ENCODE measurements at places on chromosomes 1 and 21. TPM values are rescaled to one million over a fixed set of nuclear protein-coding genes. Genes with fewer than 3 reads are reported as not detected.

GRCh38 chr1:6033986-6034749 is 11.5 kb upstream of the KCNAB2 start:
- DNase-seq = no peak

- no peak for DNase-seq
Measured at GRCh38 chr1:32622806-32623681, 27.3 kb downstream of the ZBTB8OS start.

- DNase-seq = no peak
Measured at GRCh38 chr1:218171302-218171893, 113.7 kb upstream of the RRP15 start.

DNA sequence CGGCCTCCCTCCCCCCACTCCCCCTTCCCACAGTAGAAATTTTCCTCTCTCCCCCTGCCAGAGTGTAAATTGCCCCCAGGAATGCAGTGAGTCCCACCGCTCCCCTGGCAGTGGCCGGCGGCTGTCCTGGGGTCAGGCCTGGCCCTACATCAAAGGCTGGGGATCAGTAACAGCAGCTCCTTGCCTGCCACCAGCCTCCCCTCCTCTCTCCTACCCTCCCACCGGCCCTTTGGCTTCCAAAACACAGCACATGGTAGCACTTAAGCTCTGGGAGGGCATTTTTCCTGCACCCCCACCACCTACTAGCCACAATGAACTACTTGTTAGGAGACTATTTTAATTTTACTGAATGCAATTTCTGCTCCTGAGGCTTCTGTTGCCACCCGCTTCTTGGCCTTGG is 9.0 kb upstream of the COL8A2 start:
- DNase-seq = no peak

Gene TNFRSF4
- 4.3 TPM for total RNA-seq

DNA sequence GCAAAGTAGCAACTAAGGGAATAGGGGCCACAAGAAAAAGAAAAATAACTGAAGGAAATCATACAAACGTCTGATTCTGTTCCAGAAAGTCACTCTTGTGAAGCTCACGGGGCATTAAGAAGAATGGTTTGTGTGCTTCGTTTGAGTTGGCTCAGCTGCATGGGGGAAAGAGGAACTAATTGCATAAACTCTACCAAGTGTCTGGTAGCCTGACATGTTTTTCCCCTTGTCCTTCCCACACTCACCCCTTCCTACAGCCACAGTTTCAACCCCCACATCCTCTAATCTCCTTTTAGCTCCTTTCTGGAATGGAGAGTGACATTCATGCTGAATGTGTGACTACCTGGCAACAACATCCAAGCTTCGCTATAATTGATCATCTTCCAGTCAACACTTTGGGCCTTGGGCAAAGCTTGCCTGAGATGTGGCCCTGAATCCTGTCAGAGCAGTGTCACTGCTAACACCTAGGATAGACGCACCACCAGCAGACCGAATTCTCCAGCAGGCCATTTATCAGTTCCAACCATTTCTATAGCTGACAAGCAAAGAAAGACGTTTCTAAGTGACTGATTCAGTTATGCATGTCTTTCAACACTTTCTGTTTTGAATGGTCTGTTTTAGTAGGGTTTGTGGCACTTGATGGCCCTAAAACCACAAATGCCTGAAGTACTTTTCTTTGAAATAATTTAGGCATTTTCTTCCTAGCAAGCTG is 439.6 kb downstream of the TTLL7 start:
- no peak for DNase-seq

DNA sequence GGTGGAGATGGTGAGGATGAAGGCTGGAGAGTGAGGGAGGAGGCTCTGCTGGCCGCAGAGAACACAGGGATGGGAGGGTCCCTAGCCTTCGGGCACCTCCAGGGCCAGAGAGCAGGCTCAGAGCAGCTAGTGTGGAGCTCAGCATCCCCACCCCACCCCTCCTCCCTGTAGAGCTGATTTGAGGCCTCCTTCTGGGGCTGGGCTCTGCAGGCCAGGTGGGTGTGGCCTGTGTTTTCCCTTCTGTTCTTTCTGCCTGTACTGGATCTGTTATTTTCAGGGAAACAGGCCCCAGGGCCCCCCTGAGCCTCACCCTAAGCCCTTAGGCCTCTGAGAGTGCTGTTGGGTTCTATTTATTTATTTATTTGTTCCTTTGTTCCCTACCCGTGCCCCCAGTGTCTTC is 44.8 kb downstream of the TMCC2 start:
- DNase-seq = no peak

Gene TIMM17A
- total RNA-seq = 11.6 TPM

Gene OPRD1
- total RNA-seq = not detected

GRCh38 chr1:93729502-93729901 is 47.9 kb upstream of the BCAR3 start:
- no peak for DNase-seq

DNA sequence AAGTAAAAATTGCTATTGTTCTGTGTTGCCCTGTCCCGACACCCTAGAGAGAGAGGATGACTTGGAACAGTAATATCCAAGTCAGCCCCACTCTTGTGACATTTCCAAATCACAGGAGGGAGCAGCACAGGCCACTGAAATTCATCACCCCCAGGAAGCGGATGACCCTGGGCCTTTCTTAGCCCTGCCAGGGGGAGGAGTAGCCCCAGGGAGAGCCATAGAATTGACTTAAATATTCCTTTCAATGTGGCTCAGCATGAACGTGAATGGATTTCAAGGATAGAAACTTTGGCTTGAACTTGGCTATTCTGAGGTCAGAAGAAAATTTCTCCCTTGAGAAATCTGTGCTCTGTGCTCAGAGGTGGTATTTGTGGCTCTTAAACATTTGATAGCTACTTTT is 80.6 kb downstream of the CENPF start:
- DNase-seq = no peak

- DNase-seq = no peak
Measured at GRCh38 chr1:34188418-34188817, 11.7 kb downstream of the C1orf94 start.

DNA sequence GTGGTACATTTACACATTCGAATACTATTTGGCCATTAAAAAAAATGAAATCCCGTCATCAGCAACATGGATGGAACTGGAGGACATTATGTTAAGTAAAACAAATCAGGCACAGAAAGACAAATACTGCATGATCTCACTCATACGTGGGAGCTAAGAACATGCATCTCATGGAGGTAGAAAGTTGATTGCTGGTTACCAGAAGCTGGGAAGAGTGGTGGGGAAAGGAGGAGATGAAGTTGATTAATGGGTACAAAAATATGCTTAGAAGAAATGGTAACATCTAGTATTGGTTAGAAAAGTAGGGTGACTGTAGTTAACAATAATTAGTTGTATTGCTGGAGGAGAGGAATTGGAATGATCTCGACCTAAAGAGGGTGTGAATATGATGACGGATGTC is 24.6 kb upstream of the RNF187 start:
- no peak for DNase-seq

DNA sequence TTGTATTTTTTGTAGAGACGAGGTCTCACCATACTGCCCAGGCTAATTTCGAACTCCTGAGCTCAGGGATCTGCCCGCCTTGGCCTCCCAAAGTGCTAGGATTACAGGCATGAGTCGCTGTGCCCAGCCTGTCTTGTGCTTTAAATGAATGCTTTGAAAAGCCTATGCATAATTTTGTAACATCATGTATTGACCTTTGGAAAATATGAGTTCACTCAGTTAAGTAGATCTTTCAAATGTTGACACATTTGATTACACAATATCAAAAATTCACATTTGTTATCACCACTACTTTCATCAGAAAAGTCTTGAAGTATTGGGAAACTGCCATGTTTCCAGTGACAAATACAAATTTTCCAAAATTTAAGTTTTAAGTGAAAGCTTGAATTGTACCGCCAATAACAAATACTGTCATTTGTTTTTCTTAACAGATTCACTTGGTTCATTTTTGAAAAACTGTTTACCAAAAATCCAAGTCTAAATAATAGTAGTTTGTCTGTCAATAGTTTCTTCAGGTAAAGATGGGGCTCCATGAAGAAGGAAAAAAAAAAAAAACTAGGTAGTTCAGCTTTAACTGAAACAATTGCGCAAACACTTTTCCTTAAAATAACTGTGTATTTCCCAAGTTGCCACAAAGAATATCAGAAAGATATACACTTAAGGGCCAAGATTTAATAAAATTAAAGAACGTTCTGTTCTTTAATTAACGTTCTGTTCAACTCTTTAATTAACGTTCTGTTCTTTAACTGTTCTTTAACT is 233.2 kb upstream of the NR5A2 start:
- no peak for DNase-seq

DNA sequence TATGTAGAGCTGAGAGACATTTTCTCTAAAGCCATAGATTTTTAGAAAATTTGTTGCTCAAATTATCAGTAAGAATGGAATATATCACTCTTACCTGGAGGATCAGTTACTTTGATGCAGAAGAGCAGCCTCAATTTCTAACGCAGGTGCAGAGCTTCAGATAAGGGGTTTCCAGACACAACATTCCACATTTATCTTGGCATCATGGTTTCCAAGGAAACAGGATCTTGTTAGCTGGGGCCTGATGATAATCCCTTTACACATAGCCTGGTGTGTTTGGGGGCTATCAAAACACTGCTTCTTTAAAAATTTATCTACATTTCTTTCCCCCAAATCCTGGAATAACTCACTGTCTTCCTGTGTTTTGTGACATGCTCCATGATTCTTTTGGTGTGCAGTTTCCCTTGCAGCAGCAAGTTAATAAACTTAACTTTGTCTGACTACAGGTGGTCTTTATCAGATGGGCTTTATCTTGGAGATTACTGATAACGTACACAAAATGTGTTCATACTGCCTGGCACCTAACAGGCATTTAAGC is 2.7 kb upstream of the STX12 start:
- DNase-seq = no peak

- DNase-seq = no peak
Measured at GRCh38 chr1:68151690-68152089, 80.6 kb downstream of the WLS start.

Gene AIRE
- 0.27 TPM for total RNA-seq

DNA sequence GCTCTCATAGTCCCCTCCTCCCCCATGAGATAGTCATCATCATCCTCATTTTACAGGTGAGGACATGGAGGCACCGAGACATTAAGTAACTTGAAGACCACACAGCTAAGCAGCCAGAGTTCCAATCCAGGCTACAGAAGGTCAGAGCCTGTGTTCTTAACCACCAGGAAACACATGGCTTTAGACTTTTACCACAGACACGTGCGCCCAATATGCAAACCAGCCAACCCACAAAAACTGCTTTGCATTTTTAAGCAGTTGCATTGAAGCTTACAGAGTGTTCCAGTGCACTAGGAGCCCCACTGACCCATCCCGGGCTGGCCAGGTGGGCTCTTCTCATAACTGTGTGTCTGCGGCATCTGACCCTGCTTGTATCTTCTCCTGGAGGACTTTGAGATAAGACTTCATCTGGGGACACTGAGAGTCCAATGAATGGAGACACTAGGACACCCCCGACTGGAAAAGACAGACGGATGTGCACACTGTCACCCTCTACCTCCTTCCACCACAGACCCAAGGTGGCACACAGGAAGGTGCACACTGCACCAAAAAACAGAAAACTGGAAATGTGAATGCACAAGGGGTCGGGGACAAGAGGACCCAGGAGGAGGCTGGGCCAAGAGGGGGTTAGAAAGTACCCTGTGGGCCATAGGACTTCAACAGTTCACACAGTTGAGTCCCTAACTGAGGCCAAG is 56.4 kb downstream of the ETS2 start:
- peak; percentile 68 for DNase-seq

DNA sequence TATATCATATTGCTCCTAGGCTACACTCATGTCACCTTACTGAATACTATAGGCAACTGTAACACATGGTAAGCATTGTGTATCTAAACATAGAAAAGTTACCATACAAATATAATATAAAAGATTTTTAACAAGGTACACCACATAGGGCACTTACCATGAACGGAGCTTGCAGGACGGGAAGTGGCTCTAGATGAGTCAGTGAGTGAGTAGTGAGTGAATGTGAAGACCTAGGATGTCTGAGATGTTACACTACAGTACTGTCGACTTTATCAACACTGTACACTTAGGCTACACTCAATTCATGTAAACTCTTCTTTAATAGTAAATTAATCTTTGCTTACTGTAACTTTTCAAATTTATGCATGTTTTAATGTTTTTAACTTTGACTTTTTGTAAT is 81.0 kb upstream of the PLD5 start:
- DNase-seq = no peak
